ENCODE measurements at places on chromosomes 12 and 14. TPM values are rescaled to one million over a fixed set of nuclear protein-coding genes. Genes with fewer than 3 reads are reported as not detected.

The LRRC10 gene
- total RNA-seq: not detected

The IL22 gene
- not detected for total RNA-seq

The TMEM121 gene
- 3.9 TPM for total RNA-seq

The NANOG gene
- under 0.01 TPM for total RNA-seq

The MUCL1 gene
- not detected for total RNA-seq

The C1R gene
- total RNA-seq: 1.6 TPM

The FOXG1 gene
- total RNA-seq: under 0.01 TPM

The RAN gene
- 403 TPM for total RNA-seq

The TSPAN19 gene
- total RNA-seq: not detected

The FAM216A gene
- 6.5 TPM for total RNA-seq

The C14orf180 gene
- not detected for total RNA-seq

The CIROP gene
- not detected for total RNA-seq

The TMEM30B gene
- total RNA-seq: 9.0 TPM

The SLC7A8 gene
- 12.2 TPM for total RNA-seq

The WSCD2 gene
- not detected for total RNA-seq

The VDR gene
- total RNA-seq: 13.6 TPM

The IL23A gene
- total RNA-seq: not detected

The HOXC12 gene
- total RNA-seq: not detected

The TAS2R42 gene
- not detected for total RNA-seq
